Stimulated activated CD8-positive, alpha-beta memory T cell treated with anti-CD3 and anti-CD28 coated beads, Interleukin-7, amount 100 ng/mL, for 1 hour (primary cell): ENCODE measurements at places on chromosomes 7 and 10.

- no peak for DNase-seq
These were observed 545.3 kb downstream of the PTPRN2 start for GRCh38 chr7:158042156-158042880.

- no peak for DNase-seq
These were observed 318.9 kb downstream of the BMPER start for GRCh38 chr7:34224281-34224680.

DNA sequence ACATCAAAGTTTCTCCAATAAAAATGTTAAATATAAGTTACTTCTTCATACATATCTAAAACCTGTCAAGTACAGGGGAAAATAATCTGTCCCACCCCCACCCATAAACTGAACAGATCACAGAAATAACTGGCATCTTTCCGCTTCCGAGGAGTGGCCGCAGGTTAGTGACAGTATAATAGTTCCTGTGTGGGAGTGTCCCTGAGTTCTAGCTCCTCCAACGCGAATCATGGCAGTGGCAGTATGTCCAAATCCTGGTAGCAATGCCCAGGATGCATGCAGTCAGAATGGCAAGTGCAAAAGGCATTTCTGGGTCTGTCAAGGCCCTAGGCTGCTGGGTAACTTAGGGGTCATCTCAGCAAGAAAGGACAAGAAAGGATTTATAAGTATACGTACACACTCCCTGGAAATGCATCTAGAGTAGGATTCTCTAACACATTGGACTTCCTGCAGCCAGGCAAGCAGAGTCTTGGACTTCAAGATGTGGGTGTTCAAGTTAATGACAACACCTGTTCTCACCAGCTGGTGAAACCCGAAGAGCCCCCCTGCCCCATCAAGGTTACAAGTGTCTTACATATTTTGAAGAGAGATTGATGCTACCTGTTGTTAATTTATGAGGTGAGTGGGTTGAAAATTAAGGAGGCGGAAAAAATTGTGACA lies 94.4 kb upstream of the COL1A2 start:
- DNase-seq = no peak

DNA sequence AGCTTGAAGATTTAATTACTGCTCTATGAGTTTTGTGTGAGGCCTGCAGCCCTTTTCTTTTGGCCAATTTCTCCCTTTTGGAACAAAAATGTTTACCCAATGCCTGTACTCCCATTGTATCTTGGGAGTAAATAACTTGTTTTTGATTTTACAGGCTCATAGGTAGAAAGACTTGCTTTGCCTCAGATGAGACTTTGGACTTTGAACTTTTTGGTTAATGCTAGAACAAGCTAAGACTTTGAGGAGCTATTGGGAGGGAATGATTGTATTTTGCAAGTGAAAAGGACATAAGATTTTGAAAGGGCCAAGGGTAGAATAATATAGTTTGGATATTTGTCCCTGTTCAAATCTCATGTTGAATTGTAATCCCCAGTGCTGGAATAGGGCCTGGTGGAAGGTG lies 152.0 kb downstream of the MAGI2 start:
- no peak for DNase-seq

- DNase-seq = no peak
These were observed 14.6 kb downstream of the GPR37 start for GRCh38 chr7:124751027-124751426.

- DNase-seq = no peak
These were observed 117.6 kb upstream of the FAM204A start for GRCh38 chr10:118459642-118460193.

- DNase-seq = no peak
These were observed 23.5 kb upstream of the KCNMA1 start for GRCh38 chr10:77661100-77661499.

DNA sequence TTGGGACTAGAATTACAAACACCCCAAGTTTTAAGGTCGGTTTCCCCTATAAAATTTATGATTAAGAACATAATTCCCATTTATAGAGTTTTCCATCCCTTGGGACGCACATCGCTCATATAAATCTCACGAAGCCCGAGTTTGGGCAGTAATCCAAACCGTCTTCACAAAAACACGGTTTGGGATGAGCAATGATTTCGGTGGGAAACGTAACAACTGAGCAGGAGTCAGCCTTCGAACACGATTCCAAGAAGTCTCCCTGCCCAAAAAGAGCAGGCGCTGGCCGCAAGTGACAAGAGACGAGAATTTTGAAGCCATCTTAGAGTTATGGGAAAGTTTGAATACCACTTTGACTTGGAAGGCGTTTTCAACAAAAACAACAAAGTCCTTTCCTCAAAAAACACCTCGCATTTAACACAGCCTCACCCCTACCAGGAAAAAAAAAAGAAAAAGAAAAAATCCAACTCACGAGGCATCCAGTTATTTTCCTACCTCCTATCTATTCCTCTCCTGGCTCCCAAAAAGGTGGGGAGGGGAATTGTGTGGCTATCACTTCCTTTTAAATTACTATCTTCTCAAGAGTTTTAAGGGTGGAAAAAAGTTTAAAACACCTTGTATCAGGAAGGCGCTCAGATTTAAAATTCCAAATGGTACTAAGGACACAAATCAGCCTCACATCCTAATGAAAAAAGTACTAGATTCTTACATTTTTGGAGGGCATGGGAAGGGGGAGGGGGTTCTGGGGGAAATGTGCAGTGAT lies 1.6 kb downstream of the SEPHS1 start:
- DNase-seq = no peak

DNA sequence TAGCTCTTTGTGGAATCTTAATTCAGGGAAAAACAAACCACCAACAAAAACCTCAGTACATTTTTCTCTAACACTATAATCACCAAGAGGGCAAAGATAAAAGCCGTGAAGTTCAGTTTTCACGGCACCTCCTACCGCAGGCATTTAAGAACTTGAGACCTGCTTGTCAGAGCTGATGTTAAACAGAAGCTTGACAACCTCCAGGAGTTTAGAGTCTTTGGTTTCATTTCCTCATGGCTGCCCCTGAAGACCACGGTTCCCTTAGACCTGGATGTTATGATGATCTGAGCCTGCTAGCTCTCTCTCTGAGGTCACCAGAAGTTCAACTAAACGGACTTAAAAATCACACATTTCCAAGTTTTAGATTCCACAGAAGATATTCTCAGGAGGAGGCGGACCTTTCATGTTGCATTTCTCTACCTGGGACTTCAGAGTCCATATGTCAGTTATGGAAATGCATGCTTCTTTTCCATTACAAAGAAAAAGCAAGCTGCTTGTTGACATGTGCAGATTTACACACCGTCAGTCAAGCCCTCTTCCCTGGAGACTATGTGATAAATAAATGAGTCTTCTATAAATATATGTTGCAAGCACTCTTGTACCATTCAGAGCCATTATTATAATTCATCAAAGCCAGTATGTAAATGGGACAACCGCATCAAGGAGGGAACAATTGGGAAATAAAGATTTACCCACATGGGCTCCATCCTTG lies 258.0 kb downstream of the GFRA1 start:
- no peak for DNase-seq

DNA sequence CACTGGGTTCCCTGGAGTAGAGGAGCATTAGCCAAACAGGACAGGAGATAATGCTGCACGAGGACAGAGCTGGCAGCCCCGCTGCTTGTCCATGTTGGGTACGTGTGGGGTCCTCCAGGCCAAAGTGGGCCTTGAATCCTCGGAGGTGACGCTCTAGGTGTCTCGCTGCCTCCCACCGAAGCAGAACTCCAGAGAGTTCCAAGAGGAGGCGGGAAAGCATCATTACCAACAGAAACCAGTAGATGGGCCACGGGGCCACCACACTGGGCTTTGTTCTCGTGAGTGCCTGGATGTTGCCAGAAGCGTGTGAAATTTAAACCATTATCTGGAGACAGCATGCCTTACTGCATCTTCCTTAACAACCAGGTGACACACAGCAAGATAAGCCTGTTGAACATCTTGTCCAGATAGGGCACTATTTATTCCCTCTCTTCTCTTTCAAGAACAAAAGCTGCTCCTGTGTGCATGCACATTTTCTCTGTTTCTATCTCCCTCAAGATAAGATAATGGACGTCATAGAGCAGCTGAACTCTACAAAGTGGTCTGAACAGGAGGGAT lies 56.8 kb downstream of the TNS3 start:
- DNase-seq = no peak

- DNase-seq = no peak
These were observed 4.2 kb upstream of the CCNY start for GRCh38 chr10:35331894-35332640.

GRCh38 chr7:157832866-157833607 lies 496.2 kb downstream of the DNAJB6 start:
- DNase-seq = no peak

- DNase-seq = no peak
These were observed 94.2 kb upstream of the IGFBP3 start for GRCh38 chr7:46015107-46015868.

DNA sequence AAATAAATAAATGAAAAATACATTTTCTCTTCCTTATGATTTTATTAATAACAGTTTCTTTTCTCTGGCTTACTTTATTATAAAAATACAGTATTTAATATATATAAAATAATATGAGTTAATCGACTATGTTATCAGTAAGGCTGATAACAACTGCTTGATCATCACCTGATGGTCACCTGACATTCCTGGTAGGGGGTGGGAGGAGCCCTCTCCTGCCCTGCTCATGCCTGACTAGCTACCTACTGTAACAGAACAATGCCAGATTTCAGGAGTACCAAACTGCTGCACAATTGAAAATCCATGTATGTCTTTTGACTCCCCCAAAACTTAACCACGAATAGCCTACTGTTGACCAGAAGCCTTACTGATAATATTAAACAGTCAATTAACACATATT lies 1.3 kb upstream of the APBB1IP start:
- no peak for DNase-seq

GRCh38 chr7:28112883-28113540 lies 67.6 kb downstream of the JAZF1 start:
- no peak for DNase-seq
